ENCODE measurements at places on chromosomes 7 and 10.

DNA sequence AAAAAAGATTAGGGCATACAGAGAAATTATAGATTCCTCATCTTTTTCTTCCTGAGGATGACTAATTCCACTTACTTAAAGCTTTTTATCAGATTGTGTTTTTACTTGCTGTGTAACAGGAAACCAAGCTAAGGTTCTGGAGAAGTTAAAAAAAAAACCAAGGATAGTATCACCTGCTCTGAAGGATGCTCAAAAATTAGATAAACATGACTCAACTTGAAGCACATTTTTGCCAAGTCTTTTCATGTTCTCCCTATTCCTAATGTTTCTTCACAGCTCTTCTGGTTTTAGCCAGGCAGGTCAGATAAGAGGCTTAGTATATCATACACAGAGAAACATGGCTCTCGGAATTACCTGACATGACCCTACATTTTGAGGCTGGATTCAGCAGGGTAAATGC lies 90.3 kb downstream of the CPEB3 start:
- no peak for DNase-seq

DNA sequence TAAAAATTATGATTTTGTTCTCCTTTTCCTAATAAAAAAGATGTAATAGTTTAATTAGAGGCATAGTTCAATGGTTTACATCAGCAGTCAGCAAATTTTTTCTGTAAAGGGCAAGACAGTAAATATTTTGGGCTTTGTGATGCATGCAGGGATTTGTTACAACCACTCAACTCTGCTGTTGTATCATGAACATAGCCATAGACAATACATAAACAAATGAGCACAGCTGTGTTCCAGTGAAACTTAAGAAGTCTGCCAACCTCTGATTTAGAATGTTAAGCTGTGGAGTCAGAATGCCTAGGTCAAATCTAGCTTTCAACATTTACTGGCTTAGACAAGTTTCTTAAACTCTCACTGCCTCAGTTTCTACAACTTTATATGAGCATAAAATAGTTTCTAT lies 31.6 kb downstream of the ASZ1 start:
- DNase-seq: no peak

GRCh38 chr7:19079066-19079465 lies 38.4 kb downstream of the TWIST1 start:
- no peak for DNase-seq

DNA sequence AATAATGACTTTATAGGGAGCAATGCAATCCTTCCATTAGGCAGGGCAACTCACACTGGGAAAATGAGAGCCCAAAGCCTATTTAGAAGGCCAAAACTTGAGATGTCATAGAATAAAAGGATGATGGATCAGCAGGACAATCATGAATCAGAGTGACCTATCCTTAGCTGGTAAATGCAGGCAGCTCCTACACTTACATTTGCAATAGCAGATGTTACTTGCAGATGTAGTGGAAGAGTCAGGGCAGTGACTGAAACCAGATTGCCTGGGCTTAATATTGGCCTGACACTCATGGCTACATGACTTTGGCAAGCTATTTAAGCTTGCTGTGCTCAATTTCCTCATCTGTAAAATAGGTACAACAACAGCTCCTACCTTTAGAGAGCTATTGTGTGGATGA lies 98.7 kb downstream of the PRTFDC1 start:
- DNase-seq: no peak

- no peak for DNase-seq
Observed at GRCh38 chr7:121519548-121520521, 123.7 kb upstream of the FAM3C start.

- no peak for DNase-seq
Observed at GRCh38 chr7:35716038-35716803, 21.3 kb upstream of the HERPUD2 start.

DNA sequence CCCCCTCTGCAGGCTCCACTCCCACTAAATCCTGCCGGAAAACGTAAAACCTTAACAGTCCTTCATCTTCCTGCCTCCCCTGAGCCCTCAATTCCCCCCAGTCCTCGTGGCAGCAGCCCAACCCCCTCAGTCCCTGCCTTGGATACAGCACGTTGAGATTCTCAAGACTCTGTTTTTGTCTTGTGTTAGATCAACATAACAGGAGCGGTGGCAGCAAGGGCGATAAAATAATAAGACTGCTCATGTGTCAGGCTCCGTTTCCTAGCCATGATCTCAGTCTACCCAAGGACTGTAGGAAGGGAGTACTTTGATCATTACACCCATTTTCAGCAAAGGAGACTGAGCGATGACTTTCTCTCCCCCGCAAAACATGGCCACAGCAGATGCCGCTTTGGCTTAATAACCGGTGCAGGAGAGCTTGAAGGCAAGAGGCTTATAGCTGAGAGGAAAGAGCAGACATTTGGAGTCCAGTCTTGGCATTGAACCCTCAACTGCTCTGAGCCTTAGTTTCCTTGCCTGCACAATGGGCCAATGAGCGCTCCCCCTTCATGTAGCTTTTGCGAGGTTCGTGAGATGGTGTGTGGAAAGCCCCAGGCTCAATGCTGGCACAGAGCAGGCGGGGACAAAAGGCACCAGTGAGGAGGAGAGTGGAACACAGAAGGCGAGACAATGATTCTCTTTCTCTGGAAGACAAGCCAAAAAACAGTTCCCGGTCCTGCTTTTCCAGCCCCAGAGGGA lies 42.1 kb upstream of the PCBD1 start:
- DNase-seq: no peak

- no peak for DNase-seq
Observed at GRCh38 chr7:7537711-7538110, 2.0 kb upstream of the COL28A1 start.

GRCh38 chr10:127781412-127781811 lies 44.4 kb downstream of the FOXI2 start:
- no peak for DNase-seq

DNA sequence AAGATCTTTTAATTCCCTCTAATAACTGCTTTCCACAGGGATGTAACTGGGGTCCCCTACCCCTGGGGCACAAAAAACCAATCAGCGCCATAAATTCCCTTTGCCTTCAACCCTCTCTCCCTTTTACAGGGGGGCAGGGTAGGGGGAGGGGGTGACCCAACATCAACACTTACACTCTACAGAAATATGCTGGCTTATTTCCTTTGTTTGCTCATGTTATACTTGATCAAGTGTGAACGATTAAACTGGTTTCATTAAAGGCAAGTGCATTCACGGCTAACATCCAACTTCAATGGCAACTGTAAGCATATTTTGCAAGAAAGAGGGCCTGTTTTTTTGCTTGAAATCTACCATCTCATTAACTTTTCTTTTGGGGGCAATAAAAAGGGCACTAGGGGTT lies 2.9 kb downstream of the CTBP2 start:
- no peak for DNase-seq

DNA sequence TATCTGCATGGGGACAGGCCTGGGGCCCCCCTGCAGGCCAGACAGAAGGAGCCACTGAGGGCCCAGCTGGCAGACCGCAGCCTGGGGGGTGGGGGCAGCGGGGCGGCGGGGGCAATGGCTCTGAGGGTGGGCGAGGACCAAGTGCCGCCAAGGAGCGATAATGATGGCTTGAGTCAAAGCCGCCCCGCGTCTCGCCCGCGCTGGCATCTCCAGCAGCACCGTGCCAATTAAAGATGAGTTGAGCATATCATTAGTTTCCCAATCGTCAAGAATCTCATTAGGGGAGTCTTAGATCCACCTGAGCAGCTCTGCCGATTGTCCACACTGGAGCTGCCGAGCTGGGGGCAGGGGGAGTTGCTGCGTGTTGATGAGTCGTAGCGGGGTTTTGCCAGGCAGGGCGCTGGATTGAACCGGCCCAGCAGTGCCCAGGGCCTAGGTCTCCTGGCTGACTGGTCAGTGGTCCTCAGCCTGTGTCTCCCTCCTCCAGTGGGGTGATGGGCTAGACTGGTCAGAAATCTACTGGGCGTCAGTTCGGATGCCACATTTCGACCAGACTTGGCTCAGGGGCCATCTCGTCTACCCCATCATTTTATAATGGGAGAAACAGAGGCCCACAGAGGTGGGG lies 41.0 kb upstream of the PSMG3 start:
- DNase-seq: no peak

GRCh38 chr10:19488592-19489280 lies 327.5 kb upstream of the PLXDC2 start:
- DNase-seq: no peak

GRCh38 chr10:117353684-117354083 lies 21.6 kb downstream of the PDZD8 start:
- no peak for DNase-seq

- no peak for DNase-seq
Observed at GRCh38 chr7:6495597-6496262, 48.0 kb upstream of the DAGLB start.

DNA sequence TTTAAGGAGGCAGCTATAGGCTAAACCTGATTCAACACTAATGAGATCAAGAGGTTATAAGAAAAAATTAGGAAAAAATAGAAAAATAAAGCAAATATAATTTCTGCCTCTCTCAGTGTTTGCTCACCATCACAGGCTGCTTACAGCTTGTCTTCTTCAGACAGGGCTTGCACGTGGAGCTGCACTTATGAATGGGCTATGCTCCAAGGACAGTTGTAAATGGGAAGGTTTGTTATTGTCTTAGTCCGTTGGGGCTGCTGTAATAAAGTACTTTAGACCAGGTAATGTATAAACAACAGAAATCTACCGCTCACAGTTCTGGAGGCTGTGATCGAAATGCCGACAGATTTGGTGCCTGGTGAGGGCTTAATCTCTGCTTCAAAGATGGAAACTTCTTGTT lies 219.8 kb downstream of the NEBL start:
- no peak for DNase-seq

DNA sequence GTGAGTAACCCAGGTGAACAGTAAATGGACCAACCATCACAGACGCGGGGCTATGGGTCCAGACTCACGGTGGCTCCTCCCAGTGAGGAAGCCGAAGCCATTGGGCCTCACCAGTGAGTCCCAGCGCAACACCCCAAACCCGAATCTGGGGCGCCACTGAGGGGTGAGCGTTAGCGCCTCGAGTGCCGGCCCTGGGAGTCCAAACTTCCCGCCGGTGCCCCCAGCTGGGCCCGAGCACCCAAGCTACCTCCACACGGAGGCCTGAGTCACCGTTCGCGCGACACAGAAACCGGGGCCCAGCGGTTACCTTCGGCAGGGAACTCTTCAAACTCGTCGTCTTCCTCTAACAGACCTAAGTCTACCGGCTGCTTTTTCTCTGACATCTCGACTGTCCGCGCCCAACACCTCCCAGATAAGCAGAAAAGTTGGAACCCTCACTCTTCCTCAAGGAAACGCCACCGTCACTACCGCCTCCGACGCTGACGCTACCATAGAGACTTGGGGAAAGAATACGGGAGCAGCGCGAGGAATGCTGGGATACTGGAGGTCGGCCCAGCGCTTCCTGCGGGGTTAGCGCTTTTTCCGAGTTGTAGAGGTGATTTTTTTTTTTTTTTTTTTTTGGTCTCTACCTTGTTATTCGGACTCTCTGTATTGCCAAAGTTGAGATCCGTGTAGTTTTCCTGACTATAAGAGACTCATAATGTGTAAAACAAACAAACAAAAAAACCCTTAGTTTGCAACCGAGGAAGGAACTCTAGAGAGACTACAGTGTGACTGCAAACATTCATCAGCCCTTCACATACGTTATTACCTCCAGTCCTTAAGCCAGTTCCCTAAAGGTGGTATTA lies at the start of gene SEM1:
Gene SEM1 (minus strand): TSS at position 466 of the 848 bp plus-strand sequence. CDS start 83 bp downstream, at position 383.
- peak; percentile 58 for DNase-seq

DNA sequence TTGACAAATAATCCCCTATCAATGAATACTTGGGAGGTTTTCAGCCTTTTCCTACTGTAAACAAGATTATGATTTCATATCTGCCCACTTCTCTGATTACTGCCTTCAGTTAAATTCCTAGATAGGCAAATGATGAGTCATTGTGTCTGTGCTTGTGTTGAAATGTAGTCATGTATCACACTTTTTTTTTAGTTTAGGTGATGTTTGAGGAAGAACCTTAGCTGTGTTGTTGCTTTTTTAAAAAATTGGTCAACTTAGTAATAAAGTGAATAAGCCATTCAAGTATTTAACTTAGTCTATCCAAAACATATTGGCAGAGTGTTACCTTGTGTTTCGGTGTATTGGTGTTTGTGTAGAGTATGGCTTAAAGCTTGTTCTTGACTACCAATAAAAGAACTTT lies 60.0 kb downstream of the WAC start:
- DNase-seq: no peak

DNA sequence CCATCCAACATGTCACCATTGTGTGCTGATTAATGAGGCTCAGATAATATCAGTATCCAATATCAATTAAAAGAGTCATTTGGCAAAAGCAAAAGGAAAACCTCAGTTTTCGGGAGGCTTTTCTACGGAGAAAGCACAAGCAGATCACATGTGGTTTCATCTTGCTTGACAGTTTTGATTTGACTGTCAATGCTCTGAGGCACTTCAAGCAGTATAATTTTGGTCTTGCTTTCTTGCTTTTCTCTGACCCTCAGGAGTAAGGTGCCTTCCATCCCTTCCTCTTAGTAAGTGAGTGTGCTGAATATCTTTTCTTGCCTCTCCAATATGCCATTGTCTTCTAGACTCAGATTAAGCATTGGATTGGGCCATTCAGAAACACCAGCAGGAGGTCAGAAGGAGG lies 115.5 kb upstream of the CALCR start:
- DNase-seq: no peak

DNA sequence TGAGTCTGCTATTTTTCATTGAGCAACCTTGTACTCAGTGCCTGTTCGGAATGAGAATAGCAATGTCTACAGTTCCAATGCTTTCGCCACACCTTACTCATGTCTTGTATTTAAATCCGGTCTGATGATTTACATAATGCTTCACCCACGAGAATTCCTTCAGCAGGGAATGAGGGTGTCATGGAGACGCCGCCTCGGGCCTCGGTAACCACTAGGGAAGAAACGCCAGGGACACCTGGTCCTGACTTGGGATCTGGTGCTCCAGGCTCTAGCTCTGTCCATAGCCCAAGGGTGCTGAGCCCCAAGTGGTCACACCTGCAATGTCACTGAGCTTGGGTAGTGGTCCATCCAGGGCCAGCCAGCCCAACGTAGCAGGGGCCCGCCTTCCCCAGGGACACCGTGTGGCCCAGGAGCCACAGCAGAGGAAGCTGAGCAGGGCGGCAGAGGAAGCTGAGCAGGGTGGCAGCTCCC lies 37.4 kb downstream of the PRKAG2 start:
- no peak for DNase-seq

- no peak for DNase-seq
Observed at GRCh38 chr7:22581099-22581498, 81.1 kb upstream of the STEAP1B start.

- DNase-seq: no peak
Observed at GRCh38 chr7:45267262-45267661, 109.7 kb downstream of the RAMP3 start.
